ENCODE measurements at places on chromosomes 16 and 17. TPM values are rescaled to one million over a fixed set of nuclear protein-coding genes. Genes with fewer than 3 reads are reported as not detected.

CA4 gene
- 1.7 TPM for total RNA-seq

C1QTNF8 gene
- not detected for total RNA-seq

MYH8 gene
- total RNA-seq = not detected

- DNase-seq = peak; percentile 31
Measured at GRCh38 chr16:10839279-10839666, 20.7 kb upstream of the TVP23A start.

DNA sequence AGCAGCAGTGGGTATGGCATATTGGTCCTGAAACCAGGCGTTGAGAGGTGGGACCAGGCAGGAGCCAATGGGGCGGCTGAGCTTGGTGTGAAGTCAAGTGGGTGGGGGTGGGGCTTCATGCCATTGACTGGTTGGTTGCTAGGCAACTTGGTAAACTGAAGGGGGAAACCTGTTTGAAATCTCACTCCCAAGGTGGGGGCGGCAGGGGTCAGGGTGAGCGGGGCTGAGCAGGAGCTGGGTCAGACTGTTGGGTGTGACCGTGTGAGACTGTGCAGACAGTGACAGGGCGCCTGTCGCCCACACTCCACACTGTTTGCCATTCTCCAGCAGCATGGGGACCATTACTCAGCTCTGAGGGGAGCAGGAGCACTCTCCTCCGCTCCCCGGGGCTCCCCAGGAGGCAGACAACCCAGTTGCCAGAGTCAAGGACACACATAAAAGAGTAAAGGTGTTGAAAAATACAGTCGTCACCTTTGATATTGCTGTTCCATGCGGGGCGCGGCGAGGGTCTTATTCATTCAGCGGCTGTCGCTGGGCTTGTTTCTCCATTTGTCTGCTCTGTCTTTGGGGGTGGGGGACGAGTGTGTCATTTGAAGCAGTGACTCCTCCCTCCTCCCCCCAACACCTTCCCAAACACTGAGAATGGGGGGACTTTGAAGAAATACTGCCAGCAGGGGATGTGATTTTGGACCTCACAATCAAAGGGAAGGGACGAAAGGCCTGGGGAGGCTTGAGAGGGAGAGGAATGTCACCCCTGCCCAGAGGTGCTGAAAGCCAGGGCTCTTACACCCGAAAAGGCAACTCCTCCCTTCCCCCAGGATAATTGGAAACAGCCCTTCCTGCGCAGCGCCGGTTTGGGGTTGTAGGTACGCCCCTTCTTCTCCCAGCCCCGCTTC lies 1.2 kb upstream of the EFNB3 start:
- DNase-seq = peak; percentile 72

ALOX15 gene
- not detected for total RNA-seq

DNA sequence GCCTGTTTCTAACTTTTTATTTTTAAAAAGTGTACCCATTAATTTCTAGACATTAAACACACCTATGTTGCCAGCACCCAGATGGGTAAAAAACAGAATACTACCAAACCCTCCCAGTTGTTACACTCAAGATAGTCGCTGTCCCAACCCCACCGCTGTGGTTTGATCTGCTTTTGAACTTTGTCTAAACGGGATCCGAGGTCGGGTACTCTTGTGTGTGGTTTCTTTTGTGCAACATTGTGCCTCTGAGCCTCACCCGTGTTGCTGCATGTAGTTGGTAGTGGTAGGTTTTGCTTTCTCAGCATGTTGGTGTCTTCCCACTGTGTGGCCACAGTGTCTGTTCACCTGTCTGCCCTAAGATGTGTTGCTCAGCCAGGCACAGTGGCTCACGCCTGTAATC lies 4.3 kb downstream of the KLHL36 start:
- no peak for DNase-seq

ARHGDIG gene
- total RNA-seq = 0.88 TPM

OTOP2 gene
- not detected for total RNA-seq

PIK3R5 gene
- 1.2 TPM for total RNA-seq

- peak; percentile 58 for DNase-seq
Measured at GRCh38 chr17:73956595-73957465, 246.6 kb upstream of the RPL38 start.

SLFN14 gene
- not detected for total RNA-seq

P2RX1 gene
- 0.84 TPM for total RNA-seq

SYT17 gene
- 4.0 TPM for total RNA-seq

CD300H gene
- total RNA-seq = not detected

DNA sequence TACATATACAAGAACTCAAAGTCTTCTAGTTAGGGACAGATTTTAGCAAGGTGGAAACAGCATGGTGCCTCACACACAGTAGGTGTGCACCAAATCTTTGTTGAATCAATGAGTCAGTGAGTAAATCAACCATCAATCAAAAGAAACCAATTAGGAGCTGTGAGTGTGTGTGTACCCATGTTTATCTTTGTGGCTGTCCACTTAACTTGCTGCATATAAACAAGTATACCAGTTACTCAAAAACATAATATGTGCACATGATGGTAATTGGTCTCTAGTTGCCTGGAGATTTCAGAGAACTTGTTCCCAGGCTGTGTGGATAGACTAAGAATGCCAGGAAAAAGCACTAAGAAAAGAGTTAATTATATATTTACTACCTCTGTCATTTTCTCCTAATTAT lies 272.2 kb upstream of the CCL2 start:
- no peak for DNase-seq

METTL26 gene
- total RNA-seq = 71.8 TPM

DNA sequence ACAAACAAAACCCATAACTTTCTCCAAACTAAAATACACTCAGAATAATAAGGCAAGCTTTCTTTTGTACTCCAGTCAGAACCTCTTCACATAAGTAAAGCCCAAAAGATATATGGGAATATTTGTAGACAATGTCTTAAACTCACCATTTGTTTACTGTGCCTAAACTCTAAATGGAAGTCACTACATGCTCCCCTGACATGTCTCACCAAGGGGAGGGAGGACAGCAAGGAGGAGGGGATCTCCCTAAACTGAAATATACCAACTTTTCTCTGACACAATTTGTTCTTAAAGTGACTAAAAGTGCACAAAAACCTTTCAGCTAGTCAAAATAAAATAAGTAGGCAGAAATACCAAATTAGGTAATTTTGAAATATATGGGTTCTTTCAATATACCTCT lies 38.5 kb downstream of the GRB7 start:
- DNase-seq = no peak

- DNase-seq = no peak
Measured at GRCh38 chr17:69175625-69176456, 34.1 kb upstream of the ABCA6 start.

- DNase-seq = no peak
Measured at GRCh38 chr17:15910791-15911190, 34.1 kb upstream of the ADORA2B start.

NXPH3 gene
- 0.44 TPM for total RNA-seq

DNA sequence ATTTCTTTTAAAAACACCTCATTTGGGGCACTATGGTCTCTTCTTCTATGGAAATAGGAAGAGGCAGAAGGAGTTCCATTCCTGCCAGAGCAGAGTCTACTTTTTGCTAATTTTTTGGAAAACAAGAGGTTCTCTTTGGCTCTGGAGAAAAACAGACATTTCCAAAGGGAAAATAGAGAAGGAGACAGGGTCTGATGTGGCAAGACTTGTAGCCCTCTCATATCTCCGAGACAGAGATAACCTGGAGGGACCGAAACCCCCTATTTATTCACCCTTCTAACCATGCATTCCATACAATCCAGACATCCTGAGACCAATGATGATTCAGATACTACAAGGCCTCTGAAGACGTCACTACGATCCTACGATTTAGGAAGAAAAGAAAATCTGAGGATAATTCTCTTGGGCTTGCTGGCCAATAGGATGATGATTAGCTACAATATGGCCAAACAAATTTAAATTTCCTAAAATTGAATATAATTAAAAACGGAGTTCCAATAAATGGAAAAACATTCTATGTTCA lies 70.2 kb downstream of the HIC1 start:
- no peak for DNase-seq

DNA sequence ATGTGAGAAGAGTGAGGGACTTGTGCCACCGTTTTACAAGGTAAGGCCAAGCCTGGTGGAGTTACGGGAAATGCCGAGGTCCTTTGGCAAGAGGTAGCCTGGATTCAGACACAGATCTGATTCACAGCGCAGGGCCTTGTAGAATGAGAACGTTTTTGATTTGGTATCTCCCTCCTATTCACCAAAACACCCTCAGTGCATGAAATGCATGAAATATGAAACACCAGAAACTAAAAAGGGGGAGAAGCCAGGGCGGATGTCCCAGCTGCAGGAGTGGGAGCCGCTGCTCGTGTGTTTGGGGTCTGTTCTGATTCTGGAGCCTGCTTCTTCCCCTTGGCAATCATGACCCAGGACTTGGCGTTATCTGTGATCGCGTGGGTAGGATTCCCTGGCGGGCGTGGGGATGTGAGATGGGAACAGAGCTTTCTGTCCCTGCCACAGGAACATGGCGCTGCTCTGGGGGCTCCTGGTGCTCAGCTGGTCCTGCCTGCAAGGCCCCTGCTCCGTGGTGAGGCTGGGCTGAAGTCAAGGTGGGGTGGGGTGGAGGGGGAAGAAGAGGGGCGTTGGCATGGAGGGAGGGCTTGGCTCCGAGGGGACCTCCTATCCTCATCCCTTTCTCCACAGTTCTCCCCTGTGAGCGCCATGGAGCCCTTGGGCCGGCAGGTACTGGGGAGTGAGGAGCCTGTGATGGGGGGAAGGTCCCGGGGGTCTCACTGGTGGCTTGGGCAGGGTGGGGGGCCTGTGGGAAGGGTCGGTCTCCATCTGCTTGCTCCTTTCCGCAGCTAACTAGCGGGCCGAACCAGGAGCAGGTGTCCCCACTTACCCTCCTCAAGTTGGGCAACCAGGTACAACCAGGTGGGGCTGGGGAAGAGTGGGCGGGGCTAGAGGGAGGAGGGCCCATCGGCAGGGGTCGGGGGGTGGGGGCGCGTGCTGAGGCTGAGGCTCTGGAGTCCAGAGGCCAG lies 2.2 kb downstream of the SERPINF2 start:
- DNase-seq = no peak

GRCh38 chr17:13393841-13394710 lies 207.7 kb downstream of the HS3ST3A1 start:
- DNase-seq = no peak

- DNase-seq = no peak
Measured at GRCh38 chr17:60326702-60327101, 65.2 kb downstream of the USP32 start.

DNA sequence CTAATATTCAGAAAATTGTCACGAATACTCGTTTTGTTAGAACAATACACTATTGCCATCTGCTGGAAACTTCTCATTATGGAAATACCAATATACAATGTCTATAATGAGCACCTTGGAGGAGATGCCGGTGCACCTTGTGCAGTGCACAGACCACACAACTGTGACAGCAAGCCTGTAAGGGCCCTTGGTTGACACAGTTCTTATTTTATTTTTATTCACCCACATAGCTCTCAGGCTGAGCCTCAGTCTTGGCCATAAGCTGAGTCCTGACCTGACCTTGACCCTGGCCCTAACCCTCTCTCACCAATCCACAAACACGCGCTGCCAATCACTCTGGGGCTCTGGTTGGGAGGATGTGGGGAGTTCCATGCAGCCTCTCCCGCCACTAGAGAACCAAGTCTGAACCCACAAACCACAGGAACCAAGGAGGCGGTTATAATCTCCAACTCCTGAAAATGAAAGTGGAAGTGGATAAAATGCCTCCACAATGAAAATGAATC lies 7.6 kb downstream of the AIPL1 start:
- DNase-seq = no peak

- DNase-seq = no peak
Measured at GRCh38 chr17:78722246-78722761, 59.8 kb downstream of the CYTH1 start.

GRCh38 chr16:48556913-48557351 lies 53.0 kb downstream of the N4BP1 start:
- no peak for DNase-seq
